NCI-H187 (cell line): ENCODE measurements at places on chromosomes 3 and 15.

DNA sequence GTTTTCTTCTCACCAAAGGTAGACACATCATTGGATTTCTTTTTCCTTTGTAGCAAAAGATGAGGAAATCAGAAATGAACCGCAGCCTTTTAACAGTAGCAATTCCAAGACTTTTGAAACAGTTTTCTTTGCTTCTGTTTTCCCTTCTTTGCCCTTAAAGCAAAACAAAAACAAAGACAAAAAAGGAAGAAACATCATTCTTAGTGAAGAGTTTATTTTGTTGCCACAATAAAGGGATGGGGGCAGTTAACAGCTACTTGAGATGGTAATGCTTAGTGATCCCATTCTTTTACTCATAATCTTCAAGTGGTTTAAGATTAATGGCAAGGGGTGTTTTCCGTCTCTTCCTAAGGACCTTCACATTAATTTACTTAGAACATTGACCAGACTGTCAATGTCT lies 218.8 kb downstream of the MEIS2 start:
- no peak for DNase-seq

DNA sequence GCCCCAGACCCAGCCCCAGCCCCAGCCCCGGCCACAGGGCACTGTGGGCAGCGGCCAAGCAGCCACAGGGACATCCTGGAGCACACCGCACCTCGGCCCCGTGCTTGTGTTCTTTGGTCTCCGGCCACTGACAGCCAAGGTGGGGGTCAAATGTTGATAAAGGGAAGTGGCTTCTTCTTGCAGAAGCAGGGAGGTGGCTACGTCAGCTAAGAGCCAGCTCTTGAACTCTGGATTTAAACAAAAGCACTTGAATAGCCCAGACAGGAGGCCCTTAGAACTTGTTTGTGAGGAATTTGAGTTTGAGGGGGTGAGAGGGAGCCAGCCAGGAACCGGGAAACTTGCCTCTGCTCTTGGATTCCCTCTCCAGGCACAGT lies 135.8 kb upstream of the ABHD17C start:
- no peak for DNase-seq

GRCh38 chr3:9721015-9721699 lies 10.4 kb upstream of the BRPF1 start:
- DNase-seq, result no peak

GRCh38 chr15:60831540-60831939 lies 352.6 kb upstream of the ICE2 start:
- no peak for DNase-seq

DNA sequence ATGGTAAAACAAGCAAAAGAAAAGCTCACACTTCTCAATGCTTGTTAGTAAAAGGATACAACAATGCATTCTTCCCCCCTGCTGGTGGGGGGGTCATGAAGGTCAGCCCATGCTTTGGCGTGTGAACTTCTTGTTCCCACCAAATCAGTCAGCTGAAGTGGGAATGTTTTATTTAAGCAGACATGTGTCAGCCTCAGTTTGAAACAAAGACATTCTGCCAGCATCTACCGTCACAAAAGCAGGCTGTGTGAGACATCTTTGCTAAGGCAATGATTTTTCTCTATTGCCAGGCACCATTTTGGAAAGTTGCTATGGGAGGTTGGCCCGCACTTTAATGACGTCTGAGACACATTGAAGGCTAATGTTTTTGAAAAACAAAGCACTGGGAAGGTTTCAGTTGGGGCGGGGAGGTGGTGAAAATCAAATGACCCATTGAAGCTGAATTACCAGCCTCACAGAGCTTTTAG lies 206.6 kb downstream of the TLE3 start:
- no peak for DNase-seq

DNA sequence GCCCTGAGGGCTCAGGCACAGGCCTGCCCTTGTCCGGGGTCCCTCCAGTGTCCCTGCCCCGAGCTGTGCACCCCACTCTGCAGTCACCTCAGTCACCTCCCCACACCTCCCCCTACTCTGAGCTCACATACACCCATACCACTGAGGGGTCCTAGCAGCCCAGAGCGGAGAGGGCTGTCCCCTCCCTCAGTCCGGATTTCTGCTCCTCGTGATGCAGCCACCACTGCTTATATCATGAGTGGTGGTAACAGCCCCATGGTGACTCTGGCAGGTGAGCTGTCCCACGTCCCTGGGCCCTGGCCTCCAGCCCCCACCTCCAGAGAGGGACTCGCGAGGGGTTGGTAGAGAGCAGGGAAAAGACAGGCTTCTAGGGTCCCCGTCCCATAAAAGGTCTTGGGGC lies 8.0 kb downstream of the CSPG4 start:
- DNase-seq, result no peak

GRCh38 chr3:45677033-45677446 lies 12.2 kb upstream of the SACM1L start:
- no peak for DNase-seq

GRCh38 chr15:98870788-98871187 lies 136.8 kb downstream of the PGPEP1L start:
- no peak for DNase-seq

DNA sequence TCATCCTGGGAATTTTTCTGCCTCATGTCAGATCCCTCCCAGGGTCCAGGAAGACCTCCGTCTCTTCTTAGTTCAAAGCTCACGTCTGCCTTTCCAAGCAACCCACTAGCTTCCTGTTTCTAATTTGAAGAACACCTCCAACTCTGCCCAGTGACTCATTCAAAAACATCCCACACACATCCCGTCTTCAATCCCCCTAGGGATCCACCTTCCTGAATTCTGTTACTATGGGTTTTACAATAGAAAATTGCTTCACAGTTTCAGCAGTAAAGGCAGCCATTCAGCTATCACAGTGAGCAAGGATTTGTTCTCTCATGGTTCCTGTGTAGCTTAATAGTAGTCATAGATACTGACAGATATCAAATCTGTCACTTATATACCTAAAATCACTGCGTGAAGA lies 308.3 kb upstream of the CCDC54 start:
- DNase-seq, result no peak

- DNase-seq, result no peak
Measured at GRCh38 chr3:125110016-125110875, 54.4 kb upstream of the HEG1 start.

GRCh38 chr15:80404761-80405553 lies 775 bp downstream of the ARNT2 start:
- no peak for DNase-seq

GRCh38 chr15:62976301-62976881 lies 66.2 kb upstream of the TPM1 start:
- DNase-seq, result no peak

GRCh38 chr3:47398228-47398627 lies 17.4 kb downstream of the PTPN23 start:
- no peak for DNase-seq

GRCh38 chr3:185297867-185298266 lies 44.0 kb upstream of the EHHADH start:
- DNase-seq, result no peak

DNA sequence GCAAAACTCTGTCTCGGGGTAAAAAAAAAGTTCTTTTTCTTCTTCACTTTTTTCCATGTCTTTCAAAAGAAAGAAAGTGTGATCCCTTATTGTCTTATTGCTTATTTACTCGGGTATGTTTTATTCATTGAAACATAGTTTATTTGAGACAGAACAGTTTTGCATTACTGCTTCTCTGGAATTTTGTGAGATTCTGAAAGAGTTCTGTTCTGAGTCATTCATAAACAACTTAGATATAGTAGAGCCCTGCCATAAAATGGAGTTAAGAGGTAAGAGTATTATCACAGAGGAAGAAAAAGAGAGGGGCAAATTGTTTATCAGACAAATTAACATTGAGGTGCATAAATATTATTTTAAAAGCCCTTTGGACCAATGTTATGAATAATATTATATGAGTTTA lies 522.2 kb downstream of the ROBO2 start:
- DNase-seq, result no peak

DNA sequence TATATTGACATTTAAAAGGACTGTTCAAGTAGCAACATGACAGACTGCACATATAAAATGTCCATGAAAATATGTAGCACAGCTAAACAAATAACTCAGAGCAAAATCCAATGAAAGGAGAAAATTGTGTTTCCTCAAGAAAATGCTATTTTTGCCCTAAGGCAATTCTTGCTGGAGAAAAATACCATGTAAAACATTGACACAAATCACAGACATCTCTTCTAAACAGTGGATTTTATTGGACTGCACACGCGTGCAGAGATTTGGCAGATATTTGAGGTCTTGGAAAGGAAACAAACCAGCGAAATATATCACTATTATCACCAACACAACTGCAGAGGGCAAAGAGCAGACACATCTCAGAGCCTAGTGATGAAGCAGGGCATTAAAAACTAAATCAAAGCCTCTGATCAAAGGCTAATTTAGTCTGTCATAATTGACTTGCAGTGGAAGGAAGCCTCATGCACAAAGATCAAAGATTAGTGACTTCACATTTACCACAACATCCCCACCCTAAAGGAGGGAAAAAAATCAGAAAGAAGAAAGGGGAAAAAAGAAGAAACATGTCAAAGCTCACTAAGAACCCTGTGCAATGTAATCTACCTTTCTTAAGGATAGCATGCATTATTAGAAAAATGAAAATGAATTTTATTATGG lies 52.4 kb downstream of the CHL1 start:
- DNase-seq, result no peak

DNA sequence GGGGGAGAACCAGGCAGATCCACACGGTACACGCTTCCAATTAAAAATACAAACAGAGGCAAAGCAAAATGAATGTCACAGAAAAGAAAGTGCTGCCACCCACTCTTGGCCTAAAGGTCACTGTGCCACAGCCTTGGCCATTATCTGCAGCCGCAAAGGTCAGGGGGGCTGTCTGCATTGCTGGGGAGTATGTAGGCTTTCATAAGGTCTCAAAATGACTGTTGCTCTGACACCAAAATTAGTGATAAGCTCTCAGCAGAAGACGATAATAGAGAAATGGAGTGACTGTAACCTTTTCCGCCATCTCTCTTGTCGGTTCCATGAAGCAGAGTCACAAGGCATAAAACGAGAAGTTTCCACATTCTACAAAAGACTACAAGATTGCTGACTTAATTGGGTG lies 374.2 kb upstream of the ICE2 start:
- no peak for DNase-seq

DNA sequence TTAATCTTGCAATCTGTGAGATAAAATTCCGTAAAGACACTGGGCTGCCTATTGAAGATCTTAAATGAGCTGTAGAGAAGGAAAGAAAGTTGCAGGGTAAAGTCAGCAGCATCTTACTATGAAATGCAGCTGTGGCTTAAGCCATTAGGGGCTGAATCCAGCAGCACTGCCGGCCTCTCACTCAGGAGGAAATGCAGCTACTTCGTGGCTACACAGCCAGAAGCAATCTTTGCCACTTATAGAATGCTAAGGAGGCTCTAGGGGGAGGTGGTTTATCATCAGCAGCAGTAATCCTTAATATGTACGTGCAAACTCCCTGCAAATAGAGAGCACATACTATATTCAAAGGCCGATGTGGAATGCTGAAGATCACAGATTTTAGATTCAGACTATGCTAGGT lies 19.1 kb upstream of the MCTP2 start:
- DNase-seq, result no peak

GRCh38 chr3:182046166-182046764 lies 334.5 kb downstream of the SOX2 start:
- DNase-seq, result no peak

- DNase-seq, result no peak
Measured at GRCh38 chr3:123331006-123331405, 117.9 kb downstream of the ADCY5 start.
